Panc1 (cell line): ENCODE measurements at places on chromosomes 7 and 10. TPM values are rescaled to one million over a fixed set of nuclear protein-coding genes. Genes with fewer than 3 reads are reported as not detected.

Gene CFAP43
- 0.21 TPM for total RNA-seq

Gene MEOX2
- not detected for total RNA-seq

Gene PARD3
- 29.8 TPM for total RNA-seq

Gene TMEM213
- not detected for total RNA-seq

Gene PHKG1
- total RNA-seq, result 0.67 TPM
